HAP-1 (cell line): ENCODE measurements at places on chromosomes 11 and 22.

DNA sequence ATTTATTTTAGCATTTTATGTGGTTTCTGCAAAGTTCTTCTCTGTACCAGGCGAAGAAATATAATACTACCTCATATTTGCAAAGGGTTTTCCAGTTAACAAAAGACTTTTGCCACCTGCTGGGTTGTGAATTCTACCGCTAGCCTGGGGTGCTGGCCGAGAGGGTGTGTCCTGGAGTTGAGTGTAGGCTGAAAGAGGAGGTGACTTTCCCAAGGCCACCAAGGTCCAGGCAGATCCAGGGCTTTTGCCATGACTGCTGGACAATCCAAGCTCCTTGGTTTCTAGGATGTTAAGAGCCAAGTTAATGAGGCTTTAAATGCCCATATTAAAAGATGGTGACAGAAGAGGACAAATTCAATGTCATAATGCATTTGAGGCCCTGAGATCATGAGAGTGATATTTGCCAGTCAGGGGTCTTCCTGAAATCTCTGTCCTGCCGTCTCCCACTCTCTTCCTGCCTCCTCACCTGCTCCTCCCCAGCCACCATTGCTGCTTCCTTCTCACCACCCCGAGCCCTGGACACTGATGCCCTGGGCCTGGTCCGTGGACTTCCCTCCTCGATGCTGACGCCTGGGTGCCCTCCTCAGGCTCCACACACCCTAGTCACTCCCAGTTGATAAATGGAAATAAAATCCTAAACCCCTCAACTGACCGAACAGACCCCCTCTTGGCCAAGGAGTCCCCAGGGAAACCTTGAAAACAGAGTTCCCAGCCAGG lies 825.6 kb downstream of the TBC1D22A start:
- no peak for DNase-seq

GRCh38 chr11:64571050-64571409 lies 20.0 kb upstream of the SLC22A12 start:
- DNase-seq: no peak

DNA sequence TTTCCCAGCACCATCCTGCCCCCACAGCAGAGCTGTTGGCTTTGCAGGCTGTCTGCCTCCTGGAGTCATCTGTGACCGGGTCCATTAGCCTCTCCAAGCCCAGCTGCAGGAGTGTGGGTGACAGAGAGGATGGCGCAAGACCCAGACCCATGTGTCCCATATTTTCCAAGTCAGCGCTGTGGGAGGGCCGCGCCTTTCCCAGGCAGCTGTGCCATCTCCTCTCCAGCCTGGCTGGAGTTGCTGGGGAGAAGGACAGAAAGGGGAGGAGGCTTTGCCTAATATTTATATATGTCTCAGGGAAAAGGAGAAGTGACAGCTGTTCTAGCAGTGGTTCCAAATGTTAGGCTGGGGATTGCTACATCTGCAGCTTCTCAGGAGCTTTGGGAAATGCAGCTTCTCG lies 15.7 kb downstream of the DTX4 start:
- no peak for DNase-seq

DNA sequence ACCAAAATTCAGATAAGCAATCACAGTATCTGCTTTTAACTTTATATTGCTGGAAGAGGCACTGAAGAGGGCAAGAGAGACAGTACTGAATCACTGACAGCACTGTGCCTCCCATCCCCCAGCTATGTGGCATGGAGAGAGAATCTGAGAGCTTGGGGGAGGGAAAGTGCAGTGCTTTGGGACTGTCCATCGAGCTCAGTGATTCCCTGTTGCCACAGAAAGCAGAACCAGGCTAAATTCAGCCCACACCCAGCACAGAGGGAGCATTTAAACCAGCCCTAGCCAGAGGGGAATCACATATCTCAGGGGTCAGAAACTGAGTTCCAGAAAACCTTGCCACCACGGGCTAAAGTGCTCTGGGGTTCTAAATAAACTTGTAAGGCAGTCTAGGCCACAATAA lies 44.3 kb downstream of the KCNQ1 start:
- DNase-seq: no peak

DNA sequence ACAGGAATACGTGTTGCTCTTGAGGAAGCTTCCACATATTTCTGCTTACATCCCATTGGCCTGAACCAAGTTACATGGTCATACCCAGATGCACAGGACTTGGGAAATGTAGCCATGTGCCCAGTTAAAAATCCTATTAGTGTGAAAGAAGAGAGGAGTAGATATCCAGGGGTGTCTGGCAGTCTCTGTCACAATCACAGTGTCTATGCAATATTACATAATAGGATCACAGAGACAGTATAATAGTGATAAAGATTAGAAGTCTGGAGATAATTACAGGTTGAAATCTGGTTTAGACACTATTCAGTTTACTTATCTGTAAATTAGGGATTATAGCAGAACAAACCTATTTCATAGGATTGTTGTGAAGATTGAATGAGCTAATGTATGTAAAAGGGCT lies 62.6 kb upstream of the SLC6A5 start:
- DNase-seq: no peak
